AG10803 (cell line): ENCODE measurements at places on chromosomes 2 and 18.
A peak's percentile ranks its signal among the peaks of the same experiment; 100 is the strongest.

DNA sequence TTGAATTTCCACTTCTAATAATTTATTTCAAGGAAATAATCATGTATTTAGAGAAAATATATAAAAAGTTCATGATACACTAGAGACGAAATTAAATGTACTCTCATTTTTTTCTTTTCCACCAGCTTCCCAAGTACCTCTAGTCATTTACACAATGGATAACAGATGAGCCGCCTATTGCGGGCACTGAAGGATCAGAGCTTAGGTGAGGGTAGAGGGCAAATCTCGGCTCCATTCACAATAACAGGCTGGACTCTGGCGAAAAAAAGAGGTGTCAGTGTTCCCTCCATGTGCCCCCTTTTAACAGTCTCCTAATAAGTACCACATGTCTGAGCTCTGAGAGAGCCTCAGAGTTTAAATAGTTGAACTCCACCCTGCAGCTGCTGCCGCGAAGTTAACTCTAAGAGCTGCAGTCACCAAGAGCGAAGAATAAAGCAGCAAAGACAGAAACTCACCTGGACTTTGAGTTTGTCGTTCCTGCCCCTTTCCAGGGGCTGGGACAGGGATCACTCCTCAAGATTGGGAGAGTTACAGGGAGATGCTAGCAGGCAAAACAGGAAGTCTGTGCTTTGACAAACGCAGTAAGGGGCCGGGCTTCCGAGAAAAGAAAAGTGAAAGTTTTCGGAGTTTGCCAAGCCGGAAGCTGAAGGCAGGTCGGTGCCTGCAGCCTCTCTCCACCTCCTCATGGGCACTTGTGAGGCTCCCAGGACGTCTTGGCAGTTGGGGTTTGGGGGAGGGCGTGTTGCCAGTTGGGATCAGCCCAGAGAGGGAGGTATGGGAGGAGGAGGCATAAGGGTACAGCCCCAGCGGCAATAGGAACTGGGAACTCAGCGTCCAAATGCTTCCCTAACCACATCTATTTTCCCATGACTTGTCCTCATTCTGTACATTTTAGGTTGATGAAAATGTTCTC lies at the start of gene SP110:
SP110 (minus strand) TSS at position 566 of the 913 bp plus-strand sequence. CDS start 3,057 bp downstream, outside the sequence.
- DNase-seq = peak; percentile 85

DNA sequence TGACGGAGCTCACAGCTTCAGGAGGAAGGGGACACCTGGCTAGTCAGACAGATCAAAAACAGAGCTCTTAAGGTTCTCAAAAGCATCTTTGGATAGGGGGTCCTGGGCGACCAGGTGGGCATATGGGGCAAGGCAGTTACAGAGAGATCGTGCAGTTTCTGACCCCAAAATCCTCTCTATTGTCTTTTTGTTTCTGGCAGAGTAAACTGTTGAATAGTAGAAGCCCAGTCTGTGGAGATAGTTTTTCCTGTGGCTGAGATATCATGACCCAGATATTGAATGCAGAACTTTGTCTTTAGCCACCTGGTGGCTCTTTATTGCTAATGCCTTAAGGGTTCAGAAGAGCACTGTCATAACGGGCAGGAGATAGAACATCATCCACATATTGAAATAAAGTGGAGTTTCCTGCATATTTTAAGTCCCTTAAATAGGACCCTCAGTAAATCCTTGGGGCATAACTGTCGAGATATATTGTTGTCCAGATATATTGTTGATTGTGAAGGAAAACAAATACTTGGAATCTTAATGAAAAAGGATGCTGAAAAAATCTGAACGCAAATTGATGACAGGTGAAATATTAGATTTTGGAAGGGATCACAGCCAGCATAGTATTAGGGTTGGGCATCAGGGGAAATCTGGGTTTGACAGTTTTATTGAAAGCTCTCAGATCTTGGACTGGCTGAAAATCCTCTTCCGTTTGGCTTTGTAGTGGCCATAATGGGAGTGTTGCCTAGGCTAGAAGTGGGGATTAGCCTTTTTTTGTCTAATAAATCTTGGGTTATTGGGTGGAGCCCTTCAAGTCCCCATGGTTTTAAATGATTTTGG lies 14.1 kb upstream of the ZDBF2 start:
- DNase-seq = peak; percentile 57

- no peak for DNase-seq
Measured at GRCh38 chr2:25314514-25315315, 27.0 kb downstream of the DNMT3A start.

DNA sequence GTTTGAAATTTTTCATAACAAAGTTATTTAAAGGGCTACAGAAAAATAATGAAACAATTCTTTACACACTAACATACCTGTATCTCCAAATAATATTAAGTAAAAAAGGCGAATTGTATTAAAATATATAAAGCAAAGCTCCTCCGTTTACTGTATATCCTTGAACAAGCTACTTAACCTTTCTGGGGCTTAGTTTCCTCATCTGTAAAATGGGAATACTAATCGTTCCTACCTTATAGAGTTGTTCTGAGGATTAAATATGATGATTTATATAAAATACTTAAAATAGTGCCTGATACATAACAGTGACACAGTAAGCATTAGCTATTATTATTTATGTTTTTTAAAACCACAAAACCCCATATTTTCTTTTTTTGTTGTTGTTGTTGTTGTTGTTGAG lies 13.3 kb downstream of the SLC25A12 start:
- no peak for DNase-seq

- DNase-seq = peak; percentile 63
Measured at GRCh38 chr2:10668402-10669012, 21.3 kb downstream of the NOL10 start.

GRCh38 chr18:5772306-5773105 lies 122.8 kb downstream of the TMEM200C start:
- peak; percentile 44 for DNase-seq

DNA sequence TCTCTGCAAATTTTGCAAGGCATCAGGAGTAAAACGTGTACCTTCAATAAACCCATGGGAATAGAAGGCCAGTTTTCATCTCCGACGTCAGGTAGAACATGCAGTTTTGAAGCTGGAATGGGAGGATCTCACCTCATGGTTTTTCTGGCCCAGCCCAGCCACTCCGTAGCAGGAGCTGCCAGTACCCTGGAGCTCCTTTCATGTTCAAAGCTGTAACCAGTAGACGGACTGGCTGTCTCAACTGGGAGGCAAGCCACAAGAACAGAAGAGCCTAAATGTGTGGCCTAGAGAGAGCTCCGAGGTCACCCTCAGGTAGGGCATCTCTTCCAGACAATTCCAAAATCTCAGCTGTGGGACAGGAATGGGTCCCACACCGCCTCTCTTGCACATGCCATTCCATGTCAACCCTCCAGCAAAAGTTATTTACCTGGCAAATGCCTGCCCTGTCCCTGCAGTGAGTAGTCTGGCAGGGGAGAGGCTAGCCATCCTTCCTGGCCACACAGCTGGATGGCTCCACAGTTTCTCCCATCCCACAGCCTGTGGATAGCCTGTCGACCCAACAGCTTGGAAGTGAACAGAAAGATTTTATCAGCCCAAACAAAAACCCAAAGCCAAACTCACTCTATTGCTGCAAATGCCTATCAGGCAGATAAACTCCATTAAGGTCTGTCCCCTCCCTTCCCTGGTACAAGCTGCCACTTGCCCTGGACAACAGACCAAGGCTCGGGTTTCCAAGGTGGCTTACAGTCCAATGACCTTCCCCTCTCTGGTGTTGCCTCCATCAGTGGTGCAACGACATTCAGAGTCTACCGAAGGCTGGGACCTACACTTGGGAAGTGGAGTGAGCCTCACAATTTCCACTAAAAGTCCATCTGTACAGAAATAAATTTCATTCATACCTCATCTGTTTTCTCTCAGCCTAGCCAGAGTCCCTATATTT lies 27.8 kb downstream of the CRACDL start:
- no peak for DNase-seq

- DNase-seq = no peak
Measured at GRCh38 chr2:11343368-11343649, 1.1 kb downstream of the ROCK2 start.

- DNase-seq = peak; percentile 4
Measured at GRCh38 chr2:177072090-177072489, 140.5 kb upstream of the HNRNPA3 start.

- no peak for DNase-seq
Measured at GRCh38 chr2:46878886-46879285, 36.7 kb downstream of the MCFD2 start.

GRCh38 chr2:123870881-123871276 lies 154.2 kb upstream of the CNTNAP5 start:
- DNase-seq = no peak

DNA sequence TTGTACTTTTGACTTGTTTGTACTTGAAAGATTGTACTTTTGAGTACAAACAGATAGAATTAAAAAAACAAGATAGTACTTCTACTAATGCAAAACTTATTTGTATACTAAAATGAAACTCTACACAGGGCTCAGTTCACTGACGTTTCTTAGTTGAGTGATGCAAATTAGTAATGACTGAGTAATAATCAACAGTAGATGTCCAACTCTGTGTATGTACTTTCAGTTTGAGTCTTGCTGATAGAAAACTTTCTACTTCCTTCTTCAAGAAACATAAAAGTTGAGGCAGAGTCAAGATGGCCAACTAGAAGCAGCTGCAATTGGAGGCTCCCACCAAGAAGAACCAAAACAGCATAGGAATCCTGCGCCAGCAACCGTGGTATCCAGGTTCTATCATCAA lies 585.0 kb downstream of the NR4A2 start:
- no peak for DNase-seq

DNA sequence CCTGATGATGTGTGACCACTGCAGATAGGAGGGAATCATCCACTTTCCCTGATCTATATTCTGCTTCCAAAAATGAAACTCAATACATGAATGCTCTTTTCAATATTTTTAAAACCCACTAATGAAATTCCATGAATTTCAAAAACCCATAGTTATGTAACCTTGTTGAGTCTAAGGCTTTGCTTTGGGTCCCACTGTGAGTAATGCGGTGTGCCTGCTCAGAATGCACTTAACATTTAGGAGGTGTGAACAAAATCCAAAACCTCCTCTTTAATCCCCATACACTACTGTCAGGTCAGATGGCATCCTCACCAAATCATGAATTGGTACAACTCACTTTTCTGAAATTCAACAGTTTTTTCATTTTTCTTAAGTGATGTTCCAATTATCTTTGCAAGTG lies 50.4 kb downstream of the CCDC93 start:
- DNase-seq = peak; percentile 63

DNA sequence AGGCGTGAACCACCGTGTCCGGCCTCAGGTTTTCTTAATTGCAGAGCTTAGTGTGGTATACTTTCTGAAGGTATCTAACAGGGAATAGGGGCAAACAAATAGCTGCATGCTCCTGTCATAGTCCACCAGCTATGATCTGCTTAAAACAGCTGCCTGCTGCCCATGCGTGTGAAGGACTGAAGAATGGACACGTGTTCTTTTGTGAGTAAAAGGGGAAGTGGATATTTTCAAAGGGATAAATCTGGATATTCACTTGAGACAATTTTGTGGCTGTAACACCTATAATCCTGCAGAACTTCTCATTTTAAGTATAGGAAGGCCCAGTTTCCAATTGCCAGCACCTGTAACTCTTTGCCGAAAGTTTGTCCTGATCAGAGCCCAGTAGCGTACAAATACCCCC lies 44.7 kb downstream of the TRPM8 start:
- no peak for DNase-seq

- no peak for DNase-seq
Measured at GRCh38 chr2:45867800-45868199, 216.3 kb downstream of the PRKCE start.

GRCh38 chr2:148021059-148021861 lies at the start of gene MBD5:
TSS of gene MBD5 (plus strand) at chr2:148021091.
- peak; percentile 55 for DNase-seq

DNA sequence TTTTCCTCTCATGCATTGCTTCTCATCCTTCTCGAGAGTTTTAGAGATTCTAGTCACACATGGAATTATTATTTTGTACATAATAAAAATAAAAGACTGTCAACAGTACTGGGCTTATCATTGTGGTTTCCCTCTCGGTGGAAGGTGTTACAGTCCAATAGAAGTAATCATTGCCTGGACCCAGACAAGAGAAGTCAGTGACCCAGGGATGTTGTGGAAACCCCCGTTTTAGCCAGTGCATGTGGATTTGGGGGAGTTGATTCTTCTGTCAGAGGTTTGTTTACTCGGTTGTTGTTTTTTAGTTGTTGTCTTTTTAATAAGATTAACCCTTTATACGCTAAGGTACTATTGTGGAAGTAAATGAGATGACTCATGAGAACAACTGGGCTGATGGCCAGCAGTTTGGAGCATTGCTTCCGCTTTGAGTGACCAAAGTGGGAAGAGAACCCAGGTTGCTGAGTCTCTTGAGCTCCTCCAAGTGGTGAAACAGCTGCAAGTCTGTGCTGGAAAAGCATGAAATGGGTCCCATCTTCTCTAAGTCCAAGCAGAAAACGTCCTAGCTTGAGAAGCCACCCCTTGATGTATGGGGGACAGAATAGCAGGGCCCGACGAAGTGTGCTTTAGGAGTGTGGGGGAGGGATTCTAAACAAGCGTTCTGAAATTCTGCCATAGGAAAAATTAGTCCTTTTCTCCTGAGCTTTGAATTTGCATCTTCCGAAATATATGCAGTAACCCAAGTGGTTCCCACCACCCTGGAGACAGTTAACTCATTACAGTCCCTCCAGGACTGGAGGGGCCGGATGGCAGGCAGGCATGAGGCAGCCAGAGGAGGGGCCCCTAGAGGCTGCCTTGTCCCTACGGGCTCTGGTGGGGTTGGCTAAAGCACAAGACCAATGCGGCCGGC lies 61.8 kb upstream of the GPR45 start:
- peak; percentile 59 for DNase-seq

DNA sequence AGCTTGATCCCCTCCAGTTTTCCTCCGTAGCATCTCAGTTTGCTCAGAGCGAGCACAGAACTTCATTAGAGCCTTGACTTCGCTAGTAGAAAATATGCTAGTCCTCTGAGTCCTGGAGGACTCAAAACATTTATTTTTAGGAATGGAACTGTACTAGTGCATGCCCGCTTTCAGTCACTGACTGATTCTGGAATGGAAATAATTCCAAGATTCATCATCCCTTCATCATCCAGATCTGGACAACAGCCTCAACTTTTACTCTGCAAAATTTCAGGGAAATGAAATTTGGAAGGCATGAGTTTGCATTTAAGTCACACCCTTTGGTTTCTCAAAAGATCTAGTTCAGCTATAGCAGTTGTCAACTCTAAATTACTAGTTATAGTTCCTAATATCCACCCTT lies 304.6 kb downstream of the XIRP2 start:
- peak; percentile 76 for DNase-seq

DNA sequence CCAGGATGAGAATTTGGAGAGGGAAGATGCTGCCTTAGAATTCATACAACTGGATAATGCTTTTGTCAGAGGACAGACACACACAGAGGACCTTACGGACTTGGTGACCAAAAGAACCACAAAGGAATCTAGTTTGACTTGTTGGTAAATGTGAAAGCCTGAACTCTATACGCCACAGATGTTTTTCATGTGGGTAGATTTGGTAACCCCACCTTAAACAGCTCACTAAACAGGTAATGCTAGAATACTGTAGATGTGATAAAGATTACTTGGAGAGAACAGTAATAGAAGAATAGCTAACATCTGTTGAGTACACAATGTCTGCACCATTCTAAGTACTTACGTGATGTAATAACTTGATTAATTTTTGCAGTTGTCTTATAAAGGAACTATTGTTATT lies 24.1 kb downstream of the ANXA4 start:
- no peak for DNase-seq

GRCh38 chr18:74959216-74959615 lies 249.7 kb downstream of the PTGR3 start:
- no peak for DNase-seq
